ENCODE measurements at places on chromosomes 6 and 20. TPM values are rescaled to one million over a fixed set of nuclear protein-coding genes. Genes with fewer than 3 reads are reported as not detected.

DNA sequence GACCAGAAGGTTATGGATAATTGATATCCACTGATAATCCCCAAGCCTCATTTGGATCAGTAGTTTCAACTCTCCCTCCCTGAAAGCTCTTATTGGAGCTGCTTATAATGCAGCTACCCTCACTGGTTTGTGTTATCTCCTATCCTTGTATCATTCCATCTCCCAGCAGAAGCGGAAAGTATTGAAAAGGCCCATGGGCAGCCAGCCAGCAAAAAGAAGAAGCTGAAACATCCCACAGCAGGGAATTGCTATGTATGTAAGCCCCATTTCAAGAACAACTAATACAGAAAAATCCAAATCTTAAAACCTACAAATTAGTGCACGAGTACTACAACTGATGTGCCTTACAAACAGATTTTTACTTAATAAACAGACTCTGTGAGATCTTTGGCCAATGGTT is 269.0 kb upstream of the ECI2 start:
- no peak overlapping the region for H3K4me3 ChIP-seq
- no peak for DNase-seq
- H3K36me3 ChIP-seq: no peaks in the 10 kb centered on the region
- peaks cover 19% of the 10 kb centered on the region for H3K27me3 ChIP-seq
- no peaks in the 10 kb centered on the region for H3K4me1 ChIP-seq

Gene SMIM8
- total RNA-seq: 8.0 TPM

GRCh38 chr20:17952692-17953684 is 15.6 kb downstream of the SNX5 start:
- H3K4me1 ChIP-seq: peaks cover 11% of the 10 kb centered on the region
- no peak overlapping the region for H3K27ac ChIP-seq
- DNase-seq: no peak

GRCh38 chr6:26170951-26171841 is 84.0 kb downstream of the HFE start:
- H3K4me3 ChIP-seq: peak overlapping the region; percentile 95
- no peak for DNase-seq
- peaks cover 6% of the 10 kb centered on the region for H3K36me3 ChIP-seq
- H3K27me3 ChIP-seq: no peaks in the 10 kb centered on the region
- H3K4me1 ChIP-seq: peaks cover 46% of the 10 kb centered on the region

Gene MUCL3
- total RNA-seq: not detected

GRCh38 chr20:15814360-15814759 is 758.9 kb downstream of the KIF16B start:
- no peaks in the 10 kb centered on the region for H3K4me1 ChIP-seq
- no peak overlapping the region for H3K4me3 ChIP-seq
- H3K36me3 ChIP-seq: no peaks in the 10 kb centered on the region
- no peaks in the 10 kb centered on the region for H3K27me3 ChIP-seq

DNA sequence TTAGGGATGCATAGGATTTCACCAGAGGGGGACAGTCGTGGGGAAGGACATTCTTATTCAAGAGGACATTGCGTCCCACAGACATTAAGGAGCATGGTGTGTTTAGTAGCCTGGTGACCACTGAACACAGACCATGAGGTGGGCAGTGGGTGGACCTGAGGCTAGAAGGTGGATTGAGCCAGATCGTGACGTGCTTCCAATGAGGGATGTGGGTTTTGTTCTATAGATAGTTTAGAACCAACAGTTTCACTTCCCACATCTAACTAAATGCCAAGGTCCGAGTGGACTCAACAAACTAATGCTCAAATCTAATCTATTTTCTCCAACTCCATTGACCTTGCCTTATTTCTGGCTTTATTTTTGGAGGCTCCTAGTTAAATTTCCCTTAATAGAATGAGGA is 58.5 kb downstream of the OGFRL1 start:
- no peak overlapping the region for H3K4me3 ChIP-seq
- H3K36me3 ChIP-seq: no peaks in the 10 kb centered on the region
- no peak overlapping the region for H3K27ac ChIP-seq
- peaks cover 5% of the 10 kb centered on the region for H3K27me3 ChIP-seq
- H3K4me1 ChIP-seq: peaks cover 2% of the 10 kb centered on the region
- DNase-seq: no peak

Gene KCNG1
- 0.59 TPM for total RNA-seq

Gene LTB
- 52.3 TPM for total RNA-seq

- peaks cover 3% of the 10 kb centered on the region for H3K36me3 ChIP-seq
- peak overlapping the region; percentile 70 for H3K27ac ChIP-seq
- peak overlapping the region; percentile 94 for H3K4me3 ChIP-seq
- H3K4me1 ChIP-seq: peaks cover 48% of the 10 kb centered on the region
- peak; percentile 58 for DNase-seq
- H3K27me3 ChIP-seq: no peaks in the 10 kb centered on the region
These were observed 716 bp downstream of the SHPRH start for GRCh38 chr6:145963216-145964068.

Gene PHACTR3
- total RNA-seq: not detected

DNA sequence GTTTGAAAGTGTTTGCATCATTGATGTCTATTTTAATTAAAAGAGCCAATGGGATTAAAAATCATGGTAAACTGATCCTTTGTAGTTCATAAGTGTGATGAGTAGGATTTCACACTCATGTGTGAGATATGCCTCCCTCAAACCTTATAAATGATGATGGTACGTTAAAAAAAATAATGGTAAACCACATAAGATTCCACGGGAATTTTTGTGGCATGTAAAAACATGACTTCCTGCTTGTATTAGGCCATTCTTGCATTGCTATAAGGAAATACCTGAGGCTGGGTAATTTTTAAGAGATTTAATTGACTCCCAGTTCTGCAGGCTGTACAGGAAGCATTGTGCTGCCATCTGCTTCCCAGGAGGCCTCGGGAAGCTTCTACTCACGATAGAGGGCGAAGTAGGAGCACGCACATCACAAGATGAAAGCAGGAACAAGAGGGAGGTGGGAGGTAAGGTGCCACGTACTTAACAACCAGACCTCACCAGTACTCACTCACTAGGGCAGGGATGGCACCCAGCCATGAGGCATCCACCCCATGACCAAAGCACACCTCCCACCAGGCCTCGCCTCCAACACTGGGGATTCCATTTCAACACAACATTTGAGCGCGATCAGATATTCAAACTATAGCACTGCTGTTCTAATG is 187.6 kb upstream of the QKI start:
- no peak overlapping the region for H3K27ac ChIP-seq
- no peaks in the 10 kb centered on the region for H3K36me3 ChIP-seq
- H3K4me3 ChIP-seq: no peak overlapping the region
- no peak for DNase-seq
- H3K4me1 ChIP-seq: no peaks in the 10 kb centered on the region

DNA sequence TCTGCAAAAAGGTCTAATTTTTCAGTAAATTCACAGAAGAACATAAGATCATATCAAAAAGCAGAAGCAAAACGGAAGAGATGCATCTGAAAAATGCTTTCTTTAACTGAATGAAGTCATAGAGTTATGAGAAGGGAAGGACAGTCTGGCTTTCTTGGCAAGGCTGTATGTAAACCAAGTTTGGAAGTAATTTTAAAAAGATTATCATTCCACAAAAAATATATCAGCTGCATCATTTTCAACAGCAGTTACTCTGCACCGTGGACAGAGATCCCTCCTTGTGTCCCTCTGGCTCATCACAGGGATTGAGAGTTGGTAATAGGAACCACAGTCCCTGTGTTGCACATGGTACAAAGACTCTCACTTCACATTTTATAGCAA is 258.5 kb downstream of the HIVEP2 start:
- H3K4me3 ChIP-seq: no peak overlapping the region
- H3K36me3 ChIP-seq: no peaks in the 10 kb centered on the region
- peaks cover 32% of the 10 kb centered on the region for H3K4me1 ChIP-seq
- DNase-seq: no peak

- no peak overlapping the region for H3K4me3 ChIP-seq
- H3K27ac ChIP-seq: no peak overlapping the region
- H3K27me3 ChIP-seq: no peaks in the 10 kb centered on the region
- DNase-seq: no peak
These were observed 1059.5 kb upstream of the FLRT3 start for GRCh38 chr20:15396900-15397299.

Gene NOTCH4
- total RNA-seq: 0.50 TPM

Gene RGS17
- not detected for total RNA-seq

DNA sequence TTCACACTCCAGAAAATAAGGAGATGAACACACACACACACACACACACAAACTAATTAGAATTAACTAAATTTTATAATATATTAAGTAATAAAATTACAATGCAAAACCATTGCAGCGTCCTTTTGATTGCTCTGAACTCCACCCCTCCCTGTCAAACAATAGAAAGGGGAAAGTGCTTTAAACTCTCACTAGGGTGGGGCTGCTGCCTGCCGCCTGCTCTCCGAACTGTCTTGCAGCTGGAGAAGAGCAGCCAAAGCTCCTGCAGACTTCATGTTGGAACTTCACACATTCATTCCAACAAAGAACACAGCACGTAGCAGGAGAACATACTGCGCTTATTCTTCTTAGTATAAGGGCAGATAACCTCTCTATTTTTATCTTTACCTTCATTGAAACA is 83.2 kb downstream of the GCLC start:
- no peaks in the 10 kb centered on the region for H3K27me3 ChIP-seq
- H3K27ac ChIP-seq: no peak overlapping the region
- H3K4me1 ChIP-seq: peaks cover 4% of the 10 kb centered on the region
- DNase-seq: no peak
- no peaks in the 10 kb centered on the region for H3K36me3 ChIP-seq

DNA sequence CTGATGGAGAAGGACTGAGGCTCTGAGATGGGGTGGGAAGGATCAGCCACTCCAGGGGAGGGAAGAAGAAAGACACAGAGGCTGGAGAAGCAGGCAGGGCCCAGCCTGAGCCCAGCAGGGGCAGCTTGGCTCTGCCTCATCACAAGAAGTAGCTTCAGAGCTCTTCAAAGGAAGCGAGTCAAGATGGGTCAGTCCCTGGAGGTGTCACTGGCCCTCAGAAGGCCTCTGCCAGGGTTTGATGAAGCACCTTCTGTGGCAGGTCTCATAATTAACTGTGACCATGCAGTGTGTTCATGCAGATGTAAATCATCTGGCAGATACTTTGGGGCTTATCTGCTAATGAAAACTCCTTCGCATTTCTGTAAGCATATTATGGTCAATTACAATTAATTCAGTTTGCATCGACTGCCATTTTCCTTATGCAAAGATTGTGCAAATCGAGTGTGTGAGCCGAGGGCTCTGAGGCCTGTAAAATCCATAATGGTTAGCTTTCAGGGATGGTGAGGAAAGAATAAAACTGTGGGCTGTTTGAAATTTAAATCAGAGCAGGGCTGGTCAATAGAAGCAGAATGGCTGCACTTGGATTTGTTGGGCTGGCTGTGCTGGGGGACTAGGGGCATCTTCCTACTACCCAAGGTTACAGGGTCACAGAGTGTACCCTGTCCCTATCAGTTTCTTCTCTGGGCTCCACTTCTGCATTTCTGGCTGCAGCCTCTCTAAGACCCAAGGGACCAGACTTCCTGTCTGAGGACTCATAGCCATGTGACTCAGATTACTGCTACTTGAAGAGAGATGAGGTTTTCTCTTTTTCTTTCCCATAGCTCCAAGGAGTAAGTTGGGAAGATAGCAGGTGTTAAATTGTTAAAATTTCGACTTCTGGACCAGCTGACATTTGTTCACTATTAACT is 376.6 kb downstream of the DHX35 start:
- H3K4me3 ChIP-seq: no peak overlapping the region
- no peaks in the 10 kb centered on the region for H3K4me1 ChIP-seq
- H3K27me3 ChIP-seq: peaks cover 3% of the 10 kb centered on the region
- no peaks in the 10 kb centered on the region for H3K36me3 ChIP-seq

GRCh38 chr20:61044499-61044898 is 207.6 kb upstream of the CDH4 start:
- H3K4me3 ChIP-seq: no peak overlapping the region
- H3K27ac ChIP-seq: no peak overlapping the region
- H3K4me1 ChIP-seq: no peaks in the 10 kb centered on the region
- no peak for DNase-seq
- peaks cover 3% of the 10 kb centered on the region for H3K27me3 ChIP-seq
- H3K36me3 ChIP-seq: no peaks in the 10 kb centered on the region

GRCh38 chr6:67112120-67112519 is 1405.1 kb upstream of the EYS start:
- H3K27ac ChIP-seq: no peak overlapping the region
- no peak for DNase-seq
- no peaks in the 10 kb centered on the region for H3K27me3 ChIP-seq
- H3K4me3 ChIP-seq: no peak overlapping the region

Gene ASIP
- not detected for total RNA-seq

Gene OXT
- not detected for total RNA-seq

DNA sequence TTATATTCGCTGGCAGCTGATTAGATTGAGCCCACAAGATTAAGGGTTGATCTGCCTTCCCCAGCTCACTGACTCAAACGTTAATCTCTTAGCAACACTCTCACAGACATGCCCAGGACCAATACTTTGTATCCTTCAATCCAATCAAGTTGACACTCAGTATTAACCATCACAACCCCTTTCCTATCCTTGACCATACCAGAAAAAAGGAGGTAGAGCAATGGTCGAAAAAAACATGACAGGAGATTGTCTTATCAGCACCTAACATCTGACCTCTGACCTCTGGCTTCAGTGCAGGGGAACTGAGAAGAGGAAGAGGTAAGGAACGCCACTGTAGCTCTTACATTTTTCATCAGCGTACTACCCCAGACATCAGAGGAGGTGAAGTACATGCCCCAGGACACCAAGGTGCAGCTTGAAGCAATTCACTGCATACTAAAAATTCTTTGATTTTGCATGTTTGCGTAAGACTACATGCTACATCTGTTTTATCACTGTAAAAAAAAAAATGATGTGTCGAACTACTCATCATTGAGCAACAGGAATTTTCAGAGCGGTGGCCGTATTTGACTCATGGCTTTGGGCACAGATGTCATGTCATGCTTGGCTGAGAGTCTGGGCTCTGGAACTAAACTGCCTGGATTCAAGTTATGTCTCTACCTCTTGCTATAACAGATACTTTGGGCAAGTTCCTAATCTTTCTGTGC is 188.0 kb upstream of the TAB2 start:
- peak overlapping the region; percentile 83 for H3K27ac ChIP-seq
- DNase-seq: peak; percentile 56
- peaks cover 51% of the 10 kb centered on the region for H3K4me1 ChIP-seq

DNA sequence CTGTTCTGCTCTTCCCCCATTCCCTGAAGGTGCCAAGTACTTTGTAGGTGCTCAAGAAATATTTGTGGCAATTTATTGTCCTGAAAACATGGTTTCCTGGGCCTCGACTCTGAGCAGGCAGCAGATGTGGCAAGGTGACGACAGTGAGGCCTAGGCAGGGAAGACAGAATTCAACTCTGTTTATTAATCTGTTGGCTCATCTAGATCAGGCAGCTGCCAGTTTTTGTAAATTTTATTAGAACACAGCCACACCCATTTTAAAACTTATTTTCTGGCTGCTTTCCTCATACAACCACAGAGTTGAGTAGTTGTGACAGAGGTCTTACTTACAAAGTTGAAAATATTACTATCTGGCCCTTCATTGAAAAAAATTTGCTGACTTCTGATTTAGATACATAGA is 24.5 kb downstream of the MAPK14 start:
- no peak for DNase-seq
- peaks cover 13% of the 10 kb centered on the region for H3K4me1 ChIP-seq
- no peaks in the 10 kb centered on the region for H3K27me3 ChIP-seq

Gene KCNQ2
- not detected for total RNA-seq

Gene ZNF391
- 3.3 TPM for total RNA-seq
